ENCODE measurements at places on chromosomes 5 and 9. TPM values are rescaled to one million over a fixed set of nuclear protein-coding genes. Genes with fewer than 3 reads are reported as not detected.

Gene LAMC3
- 0.10 TPM for total RNA-seq

Gene ELP1
- total RNA-seq, result 35.7 TPM

Gene PRUNE2
- 0.40 TPM for total RNA-seq

Gene S1PR3
- total RNA-seq, result 0.67 TPM

Gene CAMK4
- 51.8 TPM for total RNA-seq

Gene CER1
- not detected for total RNA-seq

Gene CDKN2B-AS1
- 0.61 TPM for total RNA-seq

Gene PCDHB7
- total RNA-seq, result not detected

Data from activated CD8-positive, alpha-beta memory T cell treated with anti-CD3 and anti-CD28 coated beads for 36 hours (primary cell).